Stimulated activated CD8-positive, alpha-beta memory T cell treated with anti-CD3 and anti-CD28 coated beads, Interleukin-7, amount 100 ng/mL, for 1 hour (primary cell): ENCODE measurements at places on chromosomes 2 and 18.

GRCh38 chr2:72864500-72864899 is 22.7 kb upstream of the SPR start:
- DNase-seq, result no peak

GRCh38 chr2:207252979-207253645 is 87.4 kb upstream of the KLF7 start:
- DNase-seq, result no peak

DNA sequence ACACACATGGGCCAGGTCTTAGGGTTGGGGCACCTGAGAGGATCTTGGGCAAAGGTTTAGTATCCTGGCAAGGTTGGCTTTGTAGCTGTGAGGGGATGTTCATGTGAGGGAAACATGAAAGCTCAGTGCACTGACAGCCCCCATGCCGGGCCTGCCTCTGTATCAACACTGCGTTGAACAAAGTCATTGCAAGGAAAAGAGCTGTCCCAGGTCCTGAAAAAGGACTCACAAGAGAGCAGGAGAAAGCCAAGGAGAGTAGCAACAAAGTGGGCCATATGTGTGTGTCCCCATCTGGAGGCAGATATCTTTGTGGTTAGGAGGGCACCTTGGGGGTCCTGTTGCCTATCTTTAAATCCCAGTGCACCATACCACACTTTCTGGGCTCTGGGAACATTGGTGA is 237.8 kb upstream of the THSD7B start:
- DNase-seq, result no peak

GRCh38 chr18:68480196-68480595 is 234.7 kb downstream of the TMX3 start:
- DNase-seq, result no peak

DNA sequence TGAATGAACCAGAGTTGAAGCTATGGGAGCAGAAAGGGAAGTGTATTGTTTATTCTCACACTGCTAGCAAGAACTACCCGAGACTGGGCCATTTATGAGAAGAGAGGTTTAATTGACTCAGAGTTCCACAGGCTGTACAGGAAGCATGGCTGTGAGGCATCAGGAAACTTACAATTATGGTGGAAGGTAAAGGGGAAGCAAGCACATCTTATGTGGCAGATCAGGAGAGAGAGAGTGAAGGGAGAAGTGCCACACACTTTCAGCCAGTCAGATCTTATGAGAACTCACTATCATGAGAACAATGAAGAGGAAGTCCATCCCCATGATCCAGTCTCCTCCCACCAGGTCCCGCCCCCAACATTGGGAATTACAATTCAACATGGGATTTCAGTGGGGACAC is 383.2 kb upstream of the SLC14A2 start:
- no peak for DNase-seq

DNA sequence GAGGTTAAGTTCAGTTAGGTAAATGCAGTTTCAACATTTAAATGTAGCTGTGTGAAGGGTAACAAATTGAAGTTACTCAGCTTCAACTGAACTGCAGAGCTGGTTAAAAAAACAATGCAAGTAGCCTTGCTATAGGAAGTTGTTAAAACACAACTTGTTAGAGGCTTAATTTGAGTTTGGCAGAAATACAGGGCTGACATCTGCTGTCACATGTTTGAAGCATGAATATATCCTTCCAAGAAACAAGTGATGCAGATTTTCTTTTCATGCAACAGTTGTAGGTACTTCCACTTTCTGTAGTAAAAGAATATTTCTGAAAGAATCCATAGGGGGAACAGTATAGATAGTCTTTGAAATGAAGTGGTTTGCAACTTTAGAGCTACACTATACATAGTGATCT is 208.7 kb upstream of the RASGRP3 start:
- no peak for DNase-seq

DNA sequence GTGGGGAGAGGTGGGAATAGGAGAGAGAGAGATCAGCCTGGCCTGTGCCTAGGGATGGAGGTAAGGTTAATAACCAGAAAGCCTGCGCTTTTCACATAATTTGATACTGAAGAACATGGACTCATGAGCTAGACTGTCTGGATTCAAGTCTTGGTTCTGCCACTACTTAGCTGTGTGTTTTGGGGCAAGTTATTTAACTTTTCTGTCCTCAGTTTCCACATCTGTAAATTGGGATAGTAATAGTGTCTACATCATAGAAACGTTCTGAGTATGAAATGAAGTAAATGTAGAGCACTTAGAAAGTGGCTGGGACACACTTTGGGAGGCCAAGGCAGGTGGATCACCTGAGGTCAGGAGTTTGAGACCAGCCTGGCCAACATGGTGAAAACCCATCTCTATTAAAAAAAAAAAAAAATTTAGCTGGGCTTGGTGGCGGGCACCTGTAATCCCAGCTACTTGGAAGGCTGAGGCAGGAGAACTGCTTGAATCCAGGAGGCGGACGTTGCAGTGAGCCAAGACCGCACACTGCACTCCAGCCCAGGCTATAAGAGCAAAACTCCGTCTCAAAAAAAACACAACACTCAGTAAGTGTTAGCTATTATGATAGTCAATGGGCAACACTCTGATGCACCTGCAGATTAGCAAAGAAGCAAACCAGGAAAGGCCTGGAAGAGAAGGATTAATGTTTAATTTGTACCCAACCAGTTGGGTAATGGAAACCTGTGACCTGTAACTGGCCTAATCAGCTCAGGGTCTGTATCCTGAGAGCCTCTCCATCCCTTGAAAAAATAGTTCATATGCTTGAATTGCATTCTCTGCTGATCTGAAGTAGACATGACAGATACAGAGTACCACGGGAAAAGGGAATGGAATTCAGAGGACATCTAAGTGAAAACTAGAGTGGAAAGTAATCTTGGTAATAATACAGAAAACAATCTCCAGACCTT is 6.8 kb downstream of the GALM start:
- no peak for DNase-seq

GRCh38 chr2:231041061-231041689 is 3.9 kb downstream of the C2orf72 start:
- DNase-seq, result no peak

- DNase-seq, result no peak
These were observed 879.8 kb upstream of the PIK3C3 start for GRCh38 chr18:41075212-41075611.

DNA sequence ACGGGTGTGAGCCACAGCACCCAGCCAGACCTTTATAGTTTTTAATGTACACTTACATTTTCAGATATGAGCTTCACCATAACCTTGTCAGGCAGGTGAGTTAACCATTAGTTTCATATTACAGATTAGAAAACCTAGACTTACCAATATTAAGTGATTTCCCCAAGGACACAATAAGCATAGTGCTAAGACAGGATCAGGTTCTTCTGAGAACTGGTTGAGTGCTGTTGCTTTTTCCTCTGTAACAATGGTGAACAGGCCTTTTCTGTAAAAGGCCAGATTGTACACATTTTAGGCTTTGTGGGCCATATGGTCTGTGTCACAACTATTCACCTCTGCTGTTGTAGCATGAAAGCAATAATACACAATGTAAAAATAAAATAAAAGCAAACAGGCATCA is 332.0 kb downstream of the PIK3C3 start:
- DNase-seq, result no peak

- DNase-seq, result peak; percentile 22
These were observed 138.0 kb downstream of the CTIF start for GRCh38 chr18:48676756-48677368.

DNA sequence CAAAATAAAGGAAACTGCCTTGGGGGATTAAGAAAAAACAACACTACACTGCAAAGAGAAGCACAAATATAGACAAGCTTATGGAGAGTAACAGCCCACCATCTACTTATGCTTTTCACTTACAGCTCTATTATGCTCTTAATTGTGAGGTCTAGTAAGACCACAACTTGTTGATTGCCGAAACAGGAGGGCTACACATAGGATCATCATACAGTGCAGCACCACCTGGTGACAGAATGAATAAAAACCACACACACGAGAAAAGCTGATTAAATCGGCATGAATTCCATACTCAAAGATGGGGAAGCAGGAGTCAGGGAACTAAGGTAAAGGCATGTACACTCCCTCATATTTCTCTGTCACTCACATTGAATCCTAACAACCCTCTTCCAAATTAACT is 259.2 kb downstream of the IKZF2 start:
- no peak for DNase-seq

- DNase-seq, result no peak
These were observed 14.3 kb downstream of the SPTBN1 start for GRCh38 chr2:54470266-54470938.

DNA sequence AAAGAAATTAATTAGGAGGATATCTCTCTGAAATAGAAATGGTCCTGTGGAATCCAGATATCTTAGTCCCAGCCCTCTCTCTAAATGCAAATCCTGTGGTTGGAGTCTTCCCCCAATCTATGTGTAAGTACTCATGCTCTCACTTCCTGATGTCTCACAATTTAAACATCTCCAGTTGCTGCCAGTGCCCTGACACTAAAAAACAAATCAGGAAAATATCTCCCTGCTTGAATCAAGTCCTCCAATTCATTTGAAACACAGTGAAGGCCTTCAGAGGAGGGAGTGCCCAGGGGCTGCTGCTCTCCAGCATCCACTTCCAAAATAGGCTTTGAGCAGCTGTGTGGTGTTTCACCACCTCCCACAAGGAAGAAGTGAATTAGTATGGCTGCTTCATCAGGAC is 413.8 kb downstream of the RAD51AP2 start:
- no peak for DNase-seq

- DNase-seq, result no peak
These were observed 10.6 kb downstream of the SLC1A4 start for GRCh38 chr2:64999754-65000153.

DNA sequence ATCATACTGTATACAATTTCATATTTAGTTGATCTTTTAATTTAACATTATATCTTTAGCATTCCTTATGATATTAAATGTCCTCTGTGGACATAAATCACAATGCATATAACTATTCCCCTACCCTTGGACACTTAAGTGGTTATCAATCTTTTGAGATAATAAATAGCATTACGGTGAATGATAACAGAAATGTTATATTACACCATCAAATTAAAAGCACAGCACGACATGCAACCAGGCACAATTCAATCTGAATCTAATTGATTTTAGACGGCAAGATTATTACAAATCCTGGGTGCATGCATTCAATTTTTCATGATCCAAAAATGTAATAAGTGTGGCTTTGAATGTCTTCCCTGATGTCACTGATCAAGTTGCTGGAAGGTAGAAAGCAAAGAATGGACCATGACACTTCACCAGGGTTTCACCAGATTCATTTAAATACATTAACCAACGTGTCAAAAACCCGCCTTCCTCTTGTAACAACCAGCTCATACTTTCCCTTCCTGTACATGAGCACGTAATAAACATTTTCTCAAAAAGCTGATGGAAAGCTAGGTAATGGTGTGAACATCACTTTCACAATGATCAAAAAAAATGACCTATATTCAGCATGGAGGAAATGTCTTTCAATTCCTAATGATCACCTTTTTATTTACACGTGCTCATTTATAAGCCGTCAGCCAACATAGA is 513.7 kb upstream of the ID2 start:
- no peak for DNase-seq

DNA sequence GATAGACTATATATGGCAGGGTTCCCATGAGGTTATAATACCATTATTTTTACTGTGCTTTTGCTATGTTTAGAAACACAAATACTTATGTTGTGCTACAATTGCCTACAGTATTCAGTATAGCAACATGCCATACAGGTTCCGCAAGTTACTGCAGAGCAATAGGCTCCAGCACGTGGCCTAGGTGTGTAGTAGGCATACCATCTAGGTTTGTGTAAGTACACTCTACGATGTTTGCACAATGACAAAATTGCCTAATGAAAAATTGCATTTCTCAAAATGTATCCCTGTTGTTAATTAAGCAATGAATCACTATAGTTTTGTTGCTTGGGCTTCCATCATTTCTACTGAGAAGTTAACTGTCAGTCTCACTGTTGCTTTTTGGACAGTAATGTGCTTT is 9.8 kb downstream of the CD302 start:
- no peak for DNase-seq

DNA sequence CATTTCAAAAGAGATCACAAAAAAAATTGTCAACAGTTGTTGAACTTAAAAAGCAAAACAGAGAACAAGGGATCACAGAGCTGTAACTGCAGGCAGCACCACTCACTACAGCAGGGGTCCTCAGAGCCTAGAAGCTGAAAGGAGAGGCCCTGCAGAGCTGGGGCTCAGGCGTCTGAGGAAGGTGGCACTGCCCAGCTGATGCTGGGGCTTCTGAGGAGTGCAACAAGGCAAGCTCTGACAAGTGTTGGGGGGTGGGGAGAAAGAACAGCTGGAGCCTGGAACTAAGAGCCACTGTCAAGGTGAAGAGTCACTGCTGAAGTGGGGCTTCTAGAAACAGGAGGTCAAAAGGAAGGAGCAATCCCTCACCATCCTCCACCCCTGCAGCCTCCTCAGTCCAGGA is 46.2 kb downstream of the FTCDNL1 start:
- DNase-seq, result no peak

- no peak for DNase-seq
These were observed 35.7 kb downstream of the KANSL3 start for GRCh38 chr2:96602330-96602823.

GRCh38 chr2:157475722-157476390 is 32.0 kb upstream of the CYTIP start:
- no peak for DNase-seq

DNA sequence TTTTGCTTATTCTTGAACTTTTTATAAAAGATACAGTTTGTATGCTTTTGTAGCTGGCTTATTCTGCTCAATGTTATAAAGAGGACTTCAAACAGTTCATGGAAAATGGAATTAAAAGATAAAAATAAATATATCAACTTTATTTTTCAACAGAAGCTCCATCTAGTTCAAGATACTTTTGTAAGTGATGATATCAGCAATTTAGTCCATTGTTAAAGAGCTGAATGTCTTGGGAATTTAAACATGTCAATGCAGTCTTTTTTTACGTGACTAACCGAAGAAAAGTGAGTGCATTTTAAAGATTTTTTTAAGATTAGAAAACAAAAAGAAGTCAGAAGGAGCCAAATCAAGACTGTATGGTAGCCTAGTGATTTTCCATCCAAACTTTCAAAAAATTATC is 85.4 kb upstream of the CHST9 start:
- DNase-seq, result no peak

DNA sequence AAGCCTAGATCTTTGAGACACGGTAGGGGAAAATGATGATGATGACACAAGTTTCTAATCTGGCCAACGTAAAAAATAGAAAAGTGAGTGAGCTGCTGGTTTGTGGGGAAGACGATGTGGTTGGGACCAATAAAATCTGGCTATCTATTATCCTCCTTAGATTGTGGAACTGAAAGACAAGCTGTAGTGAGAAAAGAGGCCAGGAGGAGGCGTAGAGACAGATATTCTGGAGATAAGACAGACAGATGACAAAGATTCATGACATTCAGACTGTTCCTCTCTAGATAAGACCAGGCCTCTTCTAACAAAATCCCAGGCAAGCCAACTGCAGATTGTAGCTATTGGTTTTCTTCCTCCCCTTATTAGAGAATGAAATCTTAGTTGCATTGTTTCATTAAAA is 376.3 kb upstream of the UBE2E3 start:
- DNase-seq, result no peak

- no peak for DNase-seq
These were observed 14.7 kb downstream of the AGAP1 start for GRCh38 chr2:235508371-235509160.
